Stimulated activated CD8-positive, alpha-beta memory T cell treated with anti-CD3 and anti-CD28 coated beads, Interleukin-15, amount 100 ng/mL, for 24 hours (primary cell): ENCODE measurements at places on chromosomes 11 and 22.

- no peak for DNase-seq
Measured at GRCh38 chr11:128627666-128628324, 40.4 kb upstream of the ETS1 start.

- no peak for DNase-seq
Measured at GRCh38 chr22:27647540-27647939, 154.0 kb downstream of the MN1 start.

DNA sequence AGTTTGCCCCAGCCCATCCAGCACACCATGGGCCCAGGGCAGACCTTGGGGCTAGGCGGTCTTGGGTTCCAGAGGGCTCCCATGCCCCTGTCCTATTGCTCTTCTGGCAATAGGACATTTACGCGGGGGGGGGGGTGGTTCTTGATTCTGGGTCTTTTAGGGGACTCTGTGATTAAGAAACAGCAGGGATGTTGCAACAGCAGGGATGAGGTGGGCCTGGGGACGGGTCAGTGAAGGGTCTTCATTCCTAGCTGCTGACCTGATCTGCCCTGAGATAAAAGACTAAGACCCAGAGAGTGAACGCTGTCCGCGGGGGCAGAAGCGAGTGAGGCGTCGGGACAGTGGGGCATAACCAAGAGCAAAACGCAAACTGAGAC is 418 bp upstream of the ADAMTS15 start:
- DNase-seq, result no peak

DNA sequence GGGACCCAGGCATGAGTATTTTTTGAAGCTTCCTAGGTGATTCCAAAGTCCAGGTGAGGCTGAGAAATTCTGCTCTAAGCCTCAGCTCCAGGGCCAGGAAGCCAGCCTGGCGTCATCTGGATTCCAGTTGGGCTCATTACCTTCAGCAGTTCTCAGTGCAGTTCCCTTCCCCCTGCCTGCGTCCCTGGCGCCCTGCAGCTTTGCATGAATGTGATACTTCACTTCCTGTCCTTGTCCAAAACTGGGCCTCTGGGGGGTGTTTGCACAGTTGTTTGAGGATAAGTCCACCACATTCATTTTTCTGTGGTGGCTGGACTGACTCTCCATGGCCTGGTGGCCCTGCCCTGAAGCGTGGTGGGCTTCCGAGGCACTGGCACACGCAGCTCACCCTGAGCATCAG is 98.1 kb downstream of the TENM4 start:
- no peak for DNase-seq

DNA sequence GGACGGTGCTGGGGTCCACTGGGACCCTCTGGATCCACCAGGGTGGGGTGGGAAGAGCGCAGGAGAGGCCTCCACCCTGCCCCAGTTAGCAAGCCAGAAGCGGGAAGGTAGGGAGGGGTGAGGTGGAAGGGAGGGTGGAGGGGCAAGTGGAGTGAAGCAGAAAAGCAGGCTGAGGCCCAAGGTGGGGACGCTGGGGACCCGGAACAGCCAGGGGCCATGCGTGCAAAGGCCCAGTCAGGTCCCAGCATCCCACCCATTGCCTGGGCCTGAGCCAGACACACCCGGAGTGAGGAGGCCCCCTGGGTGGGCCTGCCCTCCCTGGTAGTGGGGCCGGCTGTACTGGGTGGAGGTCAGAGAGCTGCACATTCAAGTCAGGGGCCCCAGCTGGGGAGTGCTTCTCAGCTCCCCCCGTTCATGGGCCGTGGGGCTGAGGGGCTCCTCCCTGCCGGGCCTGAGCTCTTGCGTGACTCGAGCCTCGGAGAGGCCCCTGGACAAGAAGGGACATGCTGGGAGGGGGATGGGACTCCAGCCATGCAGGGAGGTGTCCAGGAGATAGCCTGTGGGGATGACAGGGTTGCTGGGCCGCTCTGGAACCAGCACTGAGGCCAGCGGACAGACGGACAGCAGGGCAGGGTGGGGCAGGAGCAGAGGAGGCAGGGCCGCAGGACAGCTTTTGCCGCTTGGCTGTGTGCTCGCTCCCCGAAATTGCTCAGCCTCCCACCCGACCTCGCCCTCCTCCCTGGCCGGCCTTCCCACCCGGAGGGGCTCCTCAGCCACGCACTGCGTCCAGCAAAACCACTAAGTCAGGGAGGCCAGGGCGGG is 7.7 kb downstream of the TNNT3 start:
- DNase-seq, result no peak

GRCh38 chr11:45089251-45089650 is 57.2 kb upstream of the PRDM11 start:
- DNase-seq, result no peak

DNA sequence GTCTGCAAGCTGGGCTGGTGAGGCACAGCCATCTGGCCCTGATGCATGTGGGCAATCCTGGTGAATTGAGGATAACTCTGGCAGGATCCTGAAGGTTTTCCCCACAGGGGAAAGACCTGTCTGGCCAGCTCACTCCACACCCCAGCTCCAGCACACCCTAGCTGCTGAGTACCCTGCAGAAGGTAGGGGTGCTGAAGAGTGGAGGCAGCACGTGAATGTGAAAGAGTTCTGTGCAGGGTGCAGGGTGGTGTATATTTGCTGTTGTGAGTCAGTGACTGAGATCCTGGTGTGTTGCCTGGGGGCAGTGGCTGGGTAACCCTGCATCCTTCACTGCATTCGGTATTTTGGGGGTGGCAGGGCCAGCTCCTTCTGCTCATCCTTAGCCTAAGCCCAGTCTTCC is 22.4 kb downstream of the DGAT2 start:
- DNase-seq, result no peak

- no peak for DNase-seq
Measured at GRCh38 chr11:100791860-100792259, 104.8 kb downstream of the ARHGAP42 start.

GRCh38 chr22:30340911-30341685 is 14.4 kb upstream of the TBC1D10A start:
- no peak for DNase-seq

DNA sequence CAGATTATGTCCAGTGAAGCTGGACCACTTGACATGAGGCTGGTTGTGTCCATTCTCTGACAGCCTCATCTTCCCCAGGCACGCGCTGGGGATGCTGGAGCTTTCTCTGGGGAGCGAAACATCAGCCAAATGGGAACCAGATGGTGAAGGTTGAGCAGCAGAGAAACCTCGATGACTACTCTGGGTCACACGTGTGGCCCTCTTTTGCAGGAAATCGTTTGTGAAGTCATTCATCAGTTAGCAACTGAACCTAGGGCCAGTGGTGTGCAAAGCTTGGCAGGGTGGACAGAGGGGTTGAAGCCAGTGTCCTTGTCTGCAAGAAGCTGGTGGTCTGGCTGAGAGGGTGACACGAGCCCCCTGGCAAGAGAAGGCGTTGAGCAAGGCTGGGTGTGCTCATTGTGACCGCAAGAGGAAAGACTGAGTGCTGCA is 109.8 kb downstream of the ZBTB16 start:
- DNase-seq, result no peak
